ENCODE measurements at places on chromosomes 5 and 9. TPM values are rescaled to one million over a fixed set of nuclear protein-coding genes. Genes with fewer than 3 reads are reported as not detected.

- DNase-seq, result no peak
Measured at GRCh38 chr9:20732118-20732517, 48.1 kb downstream of the FOCAD start.

MSX2 gene
- total RNA-seq, result not detected

GRCh38 chr9:69344459-69344858 is 19.4 kb downstream of the ENTREP1 start:
- DNase-seq, result no peak

FAM13B gene
- 17.2 TPM for total RNA-seq

DNA sequence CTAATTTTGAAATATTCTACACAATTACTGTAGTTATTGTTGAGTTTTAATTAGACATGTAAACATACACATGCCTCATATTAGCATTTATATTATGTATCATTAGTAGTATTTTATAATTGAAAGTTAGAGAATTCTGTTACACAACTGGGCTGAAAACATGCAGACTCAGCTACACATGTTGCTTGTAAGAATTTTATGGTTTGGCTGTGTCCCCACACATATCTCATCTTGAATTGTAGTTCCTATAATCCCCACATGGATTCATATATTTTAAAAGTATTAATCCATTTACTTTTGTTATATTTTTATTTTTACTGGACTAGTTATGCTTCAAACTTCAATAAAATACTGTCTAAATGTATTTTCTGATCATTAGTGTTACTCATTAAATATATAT is 2075.3 kb upstream of the C9orf72 start:
- no peak for DNase-seq

- no peak for DNase-seq
Measured at GRCh38 chr9:112316258-112316943, 17.0 kb downstream of the PTBP3 start.

SLC26A2 gene
- total RNA-seq, result 9.3 TPM

- no peak for DNase-seq
Measured at GRCh38 chr5:117263231-117263630, 688.6 kb upstream of the SEMA6A start.

DNA sequence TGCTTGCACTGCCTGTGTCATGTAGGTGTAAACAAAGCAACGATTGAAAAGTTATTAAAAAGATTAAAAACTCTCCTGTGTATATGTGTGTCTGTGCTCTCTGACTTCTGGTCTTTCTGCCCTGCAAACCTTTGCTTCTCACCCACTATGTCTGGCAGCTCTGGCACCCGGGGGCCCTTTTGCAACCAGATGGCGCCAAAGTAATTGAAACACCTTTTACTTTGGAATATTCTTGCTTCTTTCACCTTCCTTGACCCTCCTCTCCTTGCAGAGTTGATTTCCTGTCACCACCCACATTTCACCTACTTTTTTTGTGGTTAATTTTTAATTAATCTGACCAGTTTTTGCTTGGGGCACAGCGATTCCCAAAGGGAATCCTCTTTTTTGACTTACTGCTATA is 275.5 kb downstream of the ARHGEF28 start:
- no peak for DNase-seq

DNA sequence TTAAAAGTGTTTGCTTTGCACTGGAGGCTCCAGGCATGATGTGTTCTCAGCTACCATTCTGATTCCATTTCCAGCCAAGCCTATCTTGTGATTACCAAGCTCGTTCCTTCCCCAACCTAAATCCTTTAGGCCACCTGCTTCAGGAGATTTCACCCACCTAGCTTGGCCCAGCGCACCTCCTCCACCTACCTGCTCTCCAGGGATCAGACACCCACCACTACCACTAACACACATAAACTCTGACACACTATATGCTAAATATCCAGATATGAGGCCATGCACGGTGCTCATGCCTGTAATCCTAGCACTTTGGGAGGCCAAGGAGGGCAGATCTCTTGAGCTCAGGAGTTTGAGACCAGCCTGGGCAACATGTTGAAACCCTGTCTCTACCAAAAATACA is 2.4 kb downstream of the MYORG start:
- no peak for DNase-seq

DNA sequence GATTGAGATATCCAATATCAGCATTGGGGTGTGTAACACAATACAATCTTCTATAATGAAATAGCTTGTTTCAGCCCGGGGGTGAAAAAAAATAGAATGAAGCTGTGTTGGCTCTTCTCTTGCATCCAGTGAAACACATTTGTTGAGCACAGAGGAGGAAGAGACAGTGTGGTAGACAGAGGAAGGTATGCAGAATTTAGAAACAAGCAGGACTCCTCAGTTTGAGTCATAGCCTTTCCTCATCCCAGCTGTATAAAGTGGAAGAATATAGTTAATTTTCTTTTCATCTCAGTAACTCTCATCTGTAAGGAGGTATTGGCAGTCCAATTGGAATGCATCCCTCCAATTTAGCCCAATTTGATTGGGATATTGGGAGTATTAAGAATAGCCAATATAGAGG is 302.2 kb upstream of the VLDLR start:
- no peak for DNase-seq

DNA sequence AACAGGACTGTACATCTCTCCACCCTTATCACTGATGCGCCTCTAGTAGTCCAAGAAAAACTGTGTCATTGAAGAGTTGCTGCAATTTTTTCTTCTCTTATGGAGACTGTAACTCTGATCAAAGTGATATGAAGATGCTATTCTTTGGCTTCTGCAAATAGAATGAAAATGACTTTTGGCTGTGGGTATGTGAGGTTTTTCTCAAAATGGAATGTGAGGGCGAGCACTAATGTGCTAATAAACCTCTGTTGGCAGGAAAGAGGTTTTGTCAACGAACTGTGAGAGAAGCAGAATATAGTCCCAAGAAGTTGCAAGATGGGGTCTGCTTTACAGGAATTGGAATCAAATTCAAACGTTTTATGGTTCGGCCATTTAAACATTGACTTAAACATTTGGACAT is 252.0 kb upstream of the GAS1 start:
- no peak for DNase-seq

ANKRD34B gene
- total RNA-seq, result not detected

Measured in activated T-helper 1 cell treated with anti-CD3 and anti-CD28 coated beads, Interleukin-12 subunit alpha, Interleukin-12 subunit beta, Interleukin-2, Interleukin-4 antibody, amounts not matched to agents 30 ng/mL and 10 ng/mL and 1 ng/mL, durations not matched to agents 14 hours and 24 hours and 36 hours (primary cell).